ENCODE measurements at places on chromosomes 12 and 14.

- no peak for DNase-seq
These were observed 80.9 kb downstream of the DENND5B start for GRCh38 chr12:31510034-31510433.

- DNase-seq = no peak
These were observed 101.2 kb downstream of the EEA1 start for GRCh38 chr12:92827836-92828431.

DNA sequence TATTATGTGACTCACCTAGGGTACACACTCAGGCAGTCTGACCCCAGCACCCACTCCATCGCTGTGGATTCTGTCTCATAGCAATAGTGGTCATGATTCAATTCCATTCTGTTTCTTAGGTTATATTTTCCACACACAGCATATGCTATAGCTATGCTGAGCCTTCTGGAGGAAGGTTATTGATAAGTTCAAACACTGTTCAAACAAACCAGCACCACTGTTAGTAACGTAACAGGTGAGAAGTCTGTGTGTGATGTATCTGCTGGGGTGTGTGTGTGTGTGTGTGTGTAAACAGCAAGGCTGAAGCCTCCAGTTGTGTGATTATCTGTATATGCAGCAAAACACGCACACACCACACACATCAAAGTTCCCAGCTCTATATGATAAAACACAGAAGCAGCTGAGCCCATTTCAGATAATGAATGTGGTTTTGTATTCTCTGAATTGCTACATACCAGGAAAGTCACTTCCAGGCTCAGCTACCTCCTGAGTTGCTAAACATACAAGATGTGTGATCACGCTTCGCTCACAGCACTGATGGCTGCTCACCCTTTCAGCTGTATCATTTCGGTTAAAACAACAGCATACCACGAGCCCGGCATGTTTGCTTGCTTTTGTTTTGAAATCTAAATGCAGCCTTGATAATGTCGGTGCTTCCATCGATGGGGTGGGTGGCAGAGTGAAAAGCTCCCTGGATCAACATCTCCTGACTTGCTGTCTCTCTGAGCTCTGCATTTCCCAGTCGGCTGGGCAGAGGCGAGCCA lies 6.8 kb upstream of the SYNE3 start:
- peak; percentile 47 for DNase-seq

- DNase-seq = no peak
These were observed 60.6 kb upstream of the TCL1A start for GRCh38 chr14:95774265-95775160.

GRCh38 chr12:68538726-68539614 lies 71.7 kb upstream of the RAP1B start:
- no peak for DNase-seq

DNA sequence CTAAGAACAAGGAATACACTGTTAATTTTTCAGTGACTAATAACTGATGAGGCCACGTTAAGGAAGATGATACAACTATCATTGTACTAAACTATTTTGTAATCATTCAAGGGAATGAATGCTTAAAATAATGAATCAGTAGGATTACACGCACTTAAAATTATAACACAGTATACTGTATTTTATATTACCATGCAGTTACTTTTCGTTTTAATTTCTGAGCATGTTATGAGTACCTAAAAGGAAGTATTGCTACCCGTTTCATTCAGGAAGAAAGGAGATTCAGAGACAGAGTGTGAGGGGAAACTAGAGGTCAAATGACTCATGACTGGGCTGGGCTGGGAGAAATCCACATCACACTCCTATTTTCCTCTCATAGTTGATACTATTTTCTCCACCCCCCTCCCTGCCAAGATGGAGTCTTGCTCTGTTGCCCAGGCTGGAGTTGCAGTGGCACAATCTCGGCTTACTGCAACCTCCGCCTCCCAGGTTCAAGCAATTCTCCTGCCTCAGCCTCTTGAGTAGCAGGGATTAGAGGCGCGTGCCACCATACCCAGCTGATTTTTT lies 202.0 kb downstream of the PPM1H start:
- no peak for DNase-seq

DNA sequence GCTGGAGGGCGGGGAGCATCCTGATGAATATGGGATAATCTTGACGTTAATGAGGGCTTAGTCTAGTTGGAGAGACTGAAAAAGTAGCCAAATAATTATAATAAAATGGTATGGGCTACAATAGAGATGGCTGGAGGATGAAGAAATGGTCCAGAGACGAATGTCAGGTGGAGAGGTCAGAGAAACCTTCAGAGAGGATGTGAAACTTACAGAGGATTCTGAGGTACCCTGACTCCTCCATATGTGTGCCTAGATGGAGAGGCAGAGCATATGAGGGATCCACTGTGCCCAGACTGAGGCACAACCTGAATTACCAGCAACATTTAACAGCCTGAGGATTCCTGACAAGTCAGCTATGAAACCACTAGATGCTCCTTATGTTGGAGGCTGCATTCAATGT lies 417.0 kb downstream of the ATP23 start:
- DNase-seq = no peak

DNA sequence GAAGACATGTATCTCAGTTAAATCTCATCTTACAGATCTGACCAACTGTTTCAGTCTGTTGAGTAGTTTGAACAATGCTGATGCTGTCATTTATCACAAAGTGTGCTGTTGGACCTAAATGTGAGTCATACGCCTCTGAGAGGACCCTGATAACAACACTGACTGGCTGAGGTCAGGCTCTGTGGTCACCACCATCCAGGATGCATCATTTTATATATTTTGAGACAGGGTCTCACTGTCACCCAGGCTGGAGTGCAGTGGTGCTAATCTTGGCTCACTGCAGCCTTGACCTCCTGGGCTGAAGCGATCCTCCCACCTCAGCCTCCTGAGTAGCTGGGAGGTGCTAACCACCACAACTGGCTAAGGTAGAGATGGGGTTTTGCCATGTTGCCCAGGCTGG lies 181.0 kb upstream of the RGS6 start:
- no peak for DNase-seq

GRCh38 chr12:104263026-104263425 lies 40.5 kb upstream of the EID3 start:
- DNase-seq = no peak

DNA sequence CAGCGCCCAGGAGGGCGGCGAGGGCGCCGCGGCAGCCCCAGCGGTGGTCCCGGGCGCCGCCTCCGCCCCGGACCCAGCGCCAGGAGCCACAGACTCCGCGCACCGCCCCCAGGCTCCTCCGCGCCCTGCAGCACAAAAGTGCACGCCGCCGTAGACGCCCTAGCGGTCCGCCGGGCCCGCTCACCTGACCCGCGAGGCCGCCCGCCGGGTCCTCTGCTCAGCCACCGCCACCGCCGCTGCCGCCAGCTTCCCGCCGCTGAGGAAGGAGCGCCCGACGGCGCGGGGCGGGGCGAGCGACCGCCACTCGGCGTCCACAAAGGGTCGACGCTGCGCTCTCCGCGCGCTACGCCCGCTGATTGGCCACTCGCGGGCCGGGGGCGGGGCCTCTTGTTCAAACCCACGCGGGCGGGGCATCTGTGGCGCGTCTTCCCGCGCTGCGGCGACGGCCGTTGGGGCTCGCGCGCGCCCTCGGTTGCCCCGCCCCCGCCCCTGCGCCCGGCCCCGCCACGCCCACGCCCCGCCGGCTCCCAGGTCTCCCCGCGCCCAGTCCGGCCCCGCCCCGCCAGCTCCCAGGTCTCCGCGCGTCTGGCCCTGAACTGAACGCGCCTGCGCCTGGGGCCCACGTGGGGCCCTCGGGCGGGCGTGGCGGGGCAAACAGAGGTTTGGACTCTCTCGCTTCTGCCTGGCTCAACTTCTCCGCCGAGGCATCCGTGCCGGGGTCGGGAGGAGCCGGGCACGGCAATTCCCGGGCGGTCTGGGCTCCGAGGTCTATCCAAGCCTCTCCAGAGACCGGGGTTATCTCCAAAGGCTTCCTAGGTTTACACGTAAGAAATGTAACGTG lies at the start of gene CDCA4:
Gene CDCA4 (minus strand): TSS at position 269 of the 841 bp plus-strand sequence. CDS start 9,154 bp downstream, outside the sequence.
- DNase-seq = peak; percentile 85

GRCh38 chr12:126770188-126770587 lies 1496.8 kb upstream of the TMEM132C start:
- DNase-seq = no peak

DNA sequence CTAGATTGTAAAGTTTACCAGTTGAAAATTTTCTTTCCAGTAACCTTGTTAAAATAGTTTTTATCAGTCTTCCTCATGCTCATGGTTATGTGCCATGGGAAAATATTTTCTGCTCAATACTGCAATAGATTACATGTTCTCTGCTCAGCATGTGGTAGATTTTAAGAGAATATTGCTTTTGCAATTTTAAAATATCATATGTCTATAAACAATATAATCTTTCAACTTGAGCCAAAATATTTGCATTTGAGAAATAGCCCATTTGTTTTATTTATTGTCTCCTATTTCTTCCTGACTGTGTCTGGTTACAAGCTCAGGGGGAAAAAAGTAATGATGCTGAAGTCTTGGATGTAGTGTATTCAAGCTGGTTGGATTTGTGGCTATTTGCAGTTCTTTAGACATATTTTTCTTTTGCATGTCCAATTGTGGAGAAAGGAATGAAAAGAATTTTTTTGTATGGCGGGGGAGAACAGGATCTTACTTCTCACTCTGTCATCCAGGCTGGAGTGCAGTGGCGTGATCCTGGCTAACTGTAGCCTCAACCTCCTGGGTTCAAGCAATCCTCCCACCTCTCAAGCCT lies 342.6 kb upstream of the NAV3 start:
- no peak for DNase-seq

GRCh38 chr14:63192085-63192484 lies 12.2 kb upstream of the RHOJ start:
- no peak for DNase-seq

DNA sequence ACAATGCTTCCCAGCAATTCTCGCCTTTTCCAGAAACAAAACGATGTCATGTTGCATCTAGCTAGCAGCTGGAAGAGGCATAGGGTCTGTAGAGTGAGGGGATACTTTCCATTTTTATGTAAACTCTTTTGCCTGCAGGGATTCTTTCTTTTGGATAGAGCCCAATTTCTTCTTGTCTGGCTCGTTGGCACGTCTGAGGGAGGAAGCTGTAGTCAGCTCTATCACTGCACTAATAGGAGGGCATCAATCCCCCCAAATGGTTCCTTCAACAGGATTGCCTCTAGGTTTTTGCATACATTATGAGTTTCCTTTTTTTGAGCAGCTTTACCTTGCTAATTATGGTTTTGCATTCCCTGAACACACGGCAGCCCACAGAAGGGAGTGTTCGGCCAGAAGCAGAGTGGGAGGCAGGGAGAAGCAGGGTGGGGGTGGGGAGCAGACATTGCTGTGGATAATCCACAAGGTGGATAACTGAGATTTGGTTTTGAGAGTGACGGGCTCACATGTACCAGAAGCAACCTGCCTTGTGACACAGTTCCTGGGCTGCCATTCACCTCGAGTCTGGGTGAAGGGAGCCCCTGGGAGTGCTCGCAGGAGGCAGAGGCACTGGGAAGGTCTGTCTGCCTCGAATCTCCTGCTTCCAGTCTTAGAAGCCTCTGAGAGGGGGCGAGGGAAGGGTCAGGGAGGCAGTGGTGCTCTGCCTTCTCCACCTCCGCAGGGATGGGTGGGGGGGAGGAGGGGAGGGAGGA lies 24.5 kb downstream of the LRTM2 start:
- DNase-seq = no peak

DNA sequence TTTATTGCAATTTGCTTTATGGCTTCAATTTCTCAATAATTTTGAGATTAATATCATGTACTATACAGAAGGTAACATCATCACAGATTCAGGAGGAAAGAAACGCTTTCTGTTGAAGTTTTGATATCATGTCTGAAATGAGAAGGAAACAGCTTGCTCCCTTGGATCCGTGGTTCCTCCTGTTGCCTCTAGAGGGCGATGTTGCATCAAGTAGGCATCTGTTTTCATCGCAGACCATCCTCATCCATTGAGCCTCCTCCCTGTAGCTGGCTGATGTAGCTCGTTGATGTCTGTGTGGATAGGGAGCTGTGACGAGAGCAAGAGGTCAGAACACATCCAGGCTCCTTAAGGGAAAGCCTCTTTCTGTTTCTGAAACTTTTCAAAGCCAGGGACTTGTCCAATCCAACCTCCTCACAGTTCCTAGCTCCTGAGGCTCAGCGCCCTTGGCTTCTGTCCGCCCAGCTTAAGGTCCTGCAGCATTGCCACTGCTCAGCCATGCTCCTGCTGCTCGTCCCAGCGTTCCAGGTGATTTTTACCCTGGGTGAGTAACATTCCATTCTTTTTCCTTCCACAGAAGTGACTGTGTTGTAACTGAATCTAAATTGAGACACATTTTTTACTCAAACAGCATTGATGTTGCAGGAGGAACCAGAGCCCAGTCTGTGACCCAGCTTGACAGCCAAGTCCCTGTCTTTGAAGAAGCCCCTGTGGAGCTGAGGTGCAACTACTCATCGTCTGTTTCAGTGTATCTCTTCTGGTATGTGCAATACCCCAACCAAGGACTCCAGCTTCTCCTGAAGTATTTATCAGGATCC lies 304.8 kb upstream of the OR4E1 start:
- no peak for DNase-seq

GRCh38 chr14:22084393-22085281 lies 411.0 kb upstream of the OR4E1 start:
- DNase-seq = no peak

DNA sequence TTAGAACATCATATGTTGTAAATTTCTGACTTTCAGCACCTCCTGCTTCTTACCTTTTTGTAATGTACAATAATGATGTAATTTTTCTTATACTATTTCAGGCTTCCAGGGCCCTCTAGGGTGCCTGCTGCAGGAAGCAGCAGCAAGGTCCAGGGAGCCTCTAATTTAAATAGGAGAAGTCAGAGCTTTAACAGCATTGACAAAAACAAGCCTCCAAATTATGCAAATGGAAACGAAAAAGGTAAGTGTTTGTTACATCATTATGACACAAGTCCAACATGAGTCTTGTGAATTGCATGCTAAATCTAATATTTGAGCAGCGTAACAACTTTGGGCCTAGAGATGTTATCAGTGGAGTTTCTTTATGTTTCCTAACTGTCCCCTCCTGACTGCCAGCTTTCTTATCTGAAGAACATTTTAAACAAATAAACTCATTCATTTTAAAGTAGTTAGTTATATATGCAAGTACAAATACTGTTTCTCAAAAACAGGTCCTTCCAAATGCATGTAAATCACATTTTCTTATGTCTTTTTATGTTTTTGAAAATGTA lies 167.6 kb downstream of the NAV3 start:
- no peak for DNase-seq

GRCh38 chr12:51210690-51211395 lies 7.0 kb downstream of the POU6F1 start:
- no peak for DNase-seq

DNA sequence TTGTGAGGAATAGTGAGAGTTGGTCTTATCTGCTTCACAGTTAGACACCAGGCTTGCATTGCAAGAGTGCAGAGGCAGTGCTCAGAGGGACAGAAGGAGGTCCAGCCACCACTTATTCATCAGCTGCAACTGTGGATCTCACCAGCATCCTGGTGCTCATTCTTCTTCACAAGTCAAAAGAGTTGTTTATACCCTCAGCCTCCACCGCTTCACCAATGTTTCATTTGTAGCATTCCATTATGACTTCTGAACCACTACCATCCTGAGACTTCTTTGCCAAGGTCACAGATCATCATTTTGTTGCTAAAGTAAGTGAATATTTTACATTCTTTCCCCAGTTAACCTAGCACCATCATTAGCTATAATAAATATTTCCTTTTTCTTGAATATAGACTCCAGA lies 230.5 kb upstream of the KITLG start:
- no peak for DNase-seq

GRCh38 chr12:110304061-110304551 lies 23.1 kb downstream of the ATP2A2 start:
- no peak for DNase-seq

- peak; percentile 34 for DNase-seq
These were observed 26.0 kb upstream of the GLIPR1L2 start for GRCh38 chr12:75364919-75365318.

All from GF-D8 (cell line).